ENCODE measurements at places on chromosomes 4 and X.

DNA sequence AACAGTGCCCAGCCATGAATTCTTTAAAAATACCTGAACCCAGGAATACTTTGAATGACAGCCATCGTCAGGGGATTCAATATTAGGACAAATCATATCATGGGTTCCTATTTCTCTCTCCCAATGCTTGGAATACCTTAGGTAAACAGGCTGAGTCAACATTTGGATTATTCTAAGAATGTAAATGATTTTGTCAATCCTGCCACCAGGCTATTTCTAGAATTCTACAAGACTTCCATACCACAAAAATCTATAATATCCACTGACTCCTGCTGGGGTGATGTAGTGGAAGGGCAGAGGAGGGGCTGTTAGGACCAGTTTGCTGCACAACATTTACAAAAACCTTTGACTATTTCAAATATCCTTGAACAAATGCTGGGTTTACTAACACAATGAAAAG, 65.2 kb downstream of the IGFBP7 start:
- DNase-seq: no peak

GRCh38 chrX:73829890-73830466, 267.0 kb downstream of the CHIC1 start:
- DNase-seq: no peak

DNA sequence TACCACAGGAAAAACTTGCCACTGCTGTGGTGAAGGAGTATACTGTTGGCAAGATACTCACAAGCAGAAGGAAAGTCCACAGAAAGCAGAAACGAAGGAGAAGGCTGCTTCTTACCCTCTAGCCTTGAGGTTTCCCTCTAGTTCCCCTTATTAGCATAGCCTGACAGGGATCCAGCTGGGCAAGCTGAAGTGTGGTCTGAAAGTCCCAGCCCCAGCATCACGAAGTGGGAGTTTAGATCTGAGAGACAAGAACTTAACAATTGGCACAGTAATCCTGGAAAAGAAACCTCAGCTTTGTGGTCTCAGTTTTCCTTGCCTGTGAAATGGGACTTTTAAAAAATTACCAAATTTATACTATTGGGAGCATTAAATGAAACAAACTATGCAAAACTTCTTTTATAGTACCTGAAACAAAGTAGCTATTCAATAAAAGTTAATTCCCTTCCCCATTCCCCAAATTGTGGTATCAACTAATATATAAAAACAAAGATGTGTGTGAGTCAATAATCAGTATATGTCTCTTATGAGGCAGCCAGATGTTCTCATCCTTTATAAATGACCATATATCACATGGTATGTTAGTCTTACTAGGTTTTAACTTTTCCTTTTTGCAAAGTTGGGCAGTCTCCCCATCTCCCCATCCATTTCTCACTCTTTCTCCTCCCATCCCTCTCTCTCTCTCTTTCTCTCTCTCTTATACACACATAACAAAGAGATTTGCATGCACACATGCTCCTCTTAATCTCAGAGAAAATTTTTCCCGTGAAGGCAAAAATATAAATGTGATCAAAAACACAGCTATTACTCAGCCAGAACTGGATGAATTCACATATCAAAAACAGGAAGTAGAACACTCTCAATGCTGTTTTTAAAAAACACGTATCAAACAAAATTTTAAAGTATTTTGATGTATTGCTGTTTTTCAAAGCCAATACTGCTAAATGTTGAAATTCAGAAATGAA, 57.8 kb downstream of the SCFD2 start:
- DNase-seq: no peak

DNA sequence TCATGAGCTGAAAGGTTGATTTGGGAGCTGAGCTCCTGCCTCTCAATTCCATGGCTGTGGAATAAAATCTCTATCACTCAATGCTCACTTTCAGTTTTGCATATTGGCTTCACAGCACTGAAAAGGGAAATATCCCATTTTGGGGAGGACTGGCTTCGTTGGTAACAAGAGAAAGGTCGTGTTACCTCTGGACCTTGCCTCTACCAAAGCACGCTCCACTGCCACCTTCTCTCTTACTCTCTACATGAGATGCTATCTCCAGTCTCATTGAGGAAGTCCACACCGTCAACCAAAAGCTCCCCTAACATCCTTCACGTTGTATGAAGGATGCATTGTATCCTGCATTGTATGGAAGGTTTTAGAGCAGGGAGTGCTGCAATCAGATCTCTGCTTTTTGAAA, 195.0 kb upstream of the LDB2 start:
- no peak for DNase-seq
